ENCODE measurements at places on chromosomes 7 and 10.

GRCh38 chr10:33067481-33067880, 109.5 kb upstream of the ITGB1 start:
- no peak for DNase-seq

- DNase-seq: peak; percentile 54
These were observed 10.6 kb upstream of the LYZL2 start for GRCh38 chr10:30639946-30640786.

- DNase-seq: no peak
These were observed 211.3 kb downstream of the PRKG1 start for GRCh38 chr10:51285601-51286000.

- DNase-seq: no peak
These were observed 751.8 kb downstream of the KCNMA1 start for GRCh38 chr10:76885816-76886215.

GRCh38 chr7:81788246-81788645, 18.4 kb upstream of the HGF start:
- DNase-seq: no peak

DNA sequence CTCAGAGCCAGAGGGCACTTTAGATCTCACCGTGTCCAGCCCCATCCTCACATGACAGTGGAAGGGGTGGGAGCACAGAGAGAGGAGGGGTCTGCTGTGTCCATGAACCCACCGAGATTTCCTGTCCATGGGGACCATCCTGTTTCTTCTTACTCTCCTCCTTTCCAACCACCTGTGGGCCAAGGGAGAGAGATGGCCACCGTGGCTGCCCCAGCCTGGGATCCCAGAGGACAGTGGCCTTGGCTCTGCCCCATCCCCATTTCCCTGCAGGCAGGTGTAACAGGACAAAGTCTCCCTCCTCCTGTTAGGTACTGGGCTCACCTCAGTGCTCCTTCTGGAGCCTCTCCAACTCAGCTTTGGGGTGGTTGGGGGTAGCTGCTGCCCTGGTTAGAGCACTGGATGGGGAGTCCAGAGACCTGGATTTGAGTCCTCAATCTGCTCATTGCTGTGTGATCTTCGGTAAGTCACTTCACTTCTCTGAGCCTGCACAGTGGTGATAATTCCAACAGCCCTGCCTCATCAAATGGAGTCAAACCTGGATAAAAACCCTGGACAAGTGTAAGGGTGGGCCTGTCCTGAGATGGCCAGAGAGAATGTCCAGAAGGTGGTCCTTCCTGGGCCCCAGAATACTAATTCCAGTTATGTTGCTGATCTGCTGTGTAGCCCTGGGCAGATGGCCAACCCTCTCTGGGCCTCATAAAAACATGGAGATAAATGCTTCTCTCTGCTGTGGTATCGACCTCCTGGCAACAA, 17.8 kb upstream of the PCBD1 start:
- DNase-seq: no peak

DNA sequence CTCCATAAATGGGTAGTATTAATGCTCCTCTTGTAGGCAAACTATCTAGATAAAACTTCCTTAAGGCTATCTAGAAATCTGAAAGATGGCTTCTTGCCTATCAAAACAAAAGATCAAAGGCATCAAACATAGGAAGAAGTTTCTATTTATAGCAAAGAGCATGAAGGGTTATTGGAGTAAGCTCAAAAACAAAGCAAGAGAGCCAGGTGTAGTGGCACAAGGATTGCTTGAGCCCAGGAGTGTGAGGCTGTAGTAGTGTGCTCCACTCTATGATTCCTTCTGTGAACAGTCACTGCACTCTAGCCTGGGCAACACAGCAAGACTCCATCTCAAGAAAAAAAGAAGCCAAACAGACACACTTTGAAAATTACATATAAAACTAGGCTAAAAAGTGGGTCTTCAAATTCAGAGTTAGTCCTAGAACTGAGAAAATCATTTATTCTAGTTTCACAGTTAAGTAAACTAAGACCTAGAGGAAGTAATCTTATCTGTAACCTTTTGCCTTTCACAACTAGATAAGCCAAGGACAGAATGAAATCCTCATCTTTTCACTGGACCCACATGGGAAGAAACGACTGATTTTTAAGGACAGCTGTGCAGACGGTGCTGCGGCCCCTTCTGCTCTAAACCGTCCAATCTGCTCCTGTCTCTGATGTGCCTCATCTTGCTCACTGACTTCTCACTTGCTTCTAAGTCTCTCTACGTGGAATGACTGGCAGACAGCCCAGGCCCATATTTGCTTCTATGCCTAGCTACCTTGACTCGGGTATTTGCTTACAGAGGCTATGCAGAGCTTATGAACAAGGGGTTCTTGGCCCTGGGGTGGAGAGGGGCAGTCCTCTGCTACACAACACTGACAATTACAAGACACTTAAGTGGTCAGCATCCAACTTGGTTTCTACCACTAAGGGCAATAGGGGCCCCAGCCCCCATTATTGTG, 50.0 kb downstream of the ESYT2 start:
- DNase-seq: peak; percentile 13

DNA sequence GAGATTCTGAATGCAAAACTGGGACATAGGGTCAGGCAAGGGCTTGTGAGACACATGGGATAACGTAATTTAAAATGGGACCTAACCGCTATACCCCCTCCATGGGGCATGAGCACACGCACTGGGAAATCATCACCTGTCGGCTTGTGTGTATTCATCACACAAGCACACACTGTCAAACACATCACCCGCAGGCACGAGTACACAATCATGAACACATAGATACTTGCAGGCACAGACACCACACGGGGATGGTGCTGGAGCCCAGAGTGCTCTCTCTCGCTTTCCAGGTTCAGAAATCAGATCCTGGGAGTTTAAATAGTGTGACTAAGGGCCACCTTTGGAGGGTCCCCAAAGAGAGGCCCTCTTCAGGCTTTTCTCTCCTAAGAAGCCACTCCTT, 19.6 kb upstream of the TLX1 start:
- DNase-seq: no peak

GRCh38 chr7:10973942-10974911, 555 bp downstream of the PHF14 start:
- DNase-seq: no peak

DNA sequence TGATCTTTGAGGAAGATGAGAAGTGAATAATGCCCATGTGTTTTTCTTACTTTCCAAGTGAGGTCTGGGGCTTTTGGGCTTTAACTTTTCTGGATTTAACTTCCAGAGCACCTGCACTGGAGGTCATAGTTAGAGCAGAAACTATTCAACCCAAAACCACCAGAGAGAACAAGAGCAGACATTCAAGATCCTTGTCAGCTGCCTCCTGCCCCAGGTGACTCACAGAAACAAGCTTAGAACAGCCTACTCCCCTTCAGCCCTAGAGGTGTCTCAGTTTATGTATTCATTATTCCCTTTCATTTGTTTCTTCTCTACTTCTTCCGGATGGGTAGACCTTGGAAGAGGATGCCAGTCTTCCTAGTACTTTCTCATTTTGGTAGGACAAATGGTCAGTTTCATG, 270.5 kb downstream of the CNTNAP2 start:
- no peak for DNase-seq

DNA sequence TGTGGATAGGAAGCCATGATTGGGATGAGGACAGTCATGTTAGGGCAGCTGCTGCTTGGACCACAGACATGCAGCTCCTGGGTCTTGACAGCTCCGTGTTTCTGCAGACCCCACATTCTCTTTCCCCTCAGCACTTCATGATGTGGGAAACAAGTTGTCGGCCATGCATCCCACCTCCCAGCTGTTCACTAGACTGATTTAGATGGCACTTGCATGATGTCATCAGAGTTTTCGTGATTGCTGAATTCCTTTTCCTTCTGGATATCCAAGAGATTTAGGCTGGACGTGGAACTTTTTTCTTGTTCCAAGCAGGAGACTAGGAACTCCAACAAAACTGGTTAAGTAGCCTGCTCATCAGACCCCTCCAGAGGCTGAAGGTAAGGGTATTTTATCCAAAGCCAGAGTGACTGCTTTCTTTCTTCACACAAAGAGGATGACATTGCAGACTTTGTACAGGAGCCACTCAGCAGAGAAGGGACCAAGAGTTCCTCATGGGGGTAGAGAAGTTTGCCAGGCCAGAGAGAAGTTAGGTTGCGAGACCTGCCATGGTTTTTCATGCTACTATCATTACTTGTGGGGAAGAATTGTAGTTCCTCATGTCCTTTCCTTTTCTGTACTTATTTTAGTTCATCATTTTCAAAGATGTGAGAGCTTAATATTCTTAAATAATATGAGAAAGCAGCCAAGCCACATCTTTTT, 117.7 kb upstream of the GJD4 start:
- no peak for DNase-seq

DNA sequence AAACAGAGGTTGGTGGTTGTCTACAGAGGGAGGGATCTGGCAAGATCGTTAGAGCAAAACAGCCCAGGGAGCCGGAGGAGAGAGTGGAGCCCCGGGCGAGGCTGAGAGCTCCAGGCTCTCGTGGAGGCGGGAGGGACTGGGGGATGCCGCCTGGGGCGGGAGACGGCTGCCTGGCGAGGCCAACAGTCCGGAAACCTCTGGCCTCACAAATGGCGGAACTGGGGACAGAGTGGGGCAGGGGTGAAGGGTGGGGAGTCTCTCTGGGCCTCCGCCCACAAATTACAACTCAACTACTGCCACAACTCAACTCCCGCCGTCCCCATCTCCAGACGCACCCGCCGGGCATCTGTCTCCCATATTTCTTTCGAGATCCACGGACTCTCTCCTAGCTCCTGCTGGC, 47.7 kb downstream of the CLEC2L start:
- DNase-seq: no peak

DNA sequence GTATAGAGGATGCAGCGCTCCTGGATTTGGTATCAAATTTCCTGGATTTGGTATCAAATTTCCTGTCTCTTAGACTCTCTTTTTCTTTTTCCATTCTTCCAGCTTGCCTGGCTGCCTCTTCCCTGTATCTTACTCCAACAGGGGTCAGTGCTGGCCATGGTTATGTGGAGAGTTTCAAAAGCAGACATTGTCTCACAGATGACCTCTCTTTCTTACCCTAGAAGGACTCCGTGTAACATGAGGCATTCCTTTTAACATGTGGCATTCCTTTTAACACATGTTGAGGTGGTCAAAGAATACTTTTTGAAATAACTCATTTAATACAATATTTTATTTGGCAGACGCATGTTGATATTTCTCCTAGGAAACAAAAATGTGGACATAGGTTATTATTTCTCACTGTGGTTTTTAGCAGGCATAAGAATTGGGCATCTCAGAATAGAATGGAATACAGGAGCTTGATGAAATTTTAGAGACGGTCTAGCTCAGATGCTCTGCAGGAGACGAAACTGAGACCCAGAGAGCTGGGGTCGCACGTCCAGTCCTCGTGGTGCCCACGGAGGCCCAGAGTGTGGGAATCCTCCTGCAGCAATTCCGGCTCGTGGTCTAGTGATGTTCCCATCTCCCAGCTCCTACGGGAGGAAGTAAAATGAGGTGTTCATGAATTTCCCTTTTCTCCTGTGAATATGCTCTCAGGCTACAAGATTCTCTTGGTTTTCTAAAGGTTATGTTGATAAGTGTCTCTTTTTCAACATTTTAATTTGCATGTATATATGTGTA, 59.6 kb upstream of the PITRM1 start:
- DNase-seq: no peak

DNA sequence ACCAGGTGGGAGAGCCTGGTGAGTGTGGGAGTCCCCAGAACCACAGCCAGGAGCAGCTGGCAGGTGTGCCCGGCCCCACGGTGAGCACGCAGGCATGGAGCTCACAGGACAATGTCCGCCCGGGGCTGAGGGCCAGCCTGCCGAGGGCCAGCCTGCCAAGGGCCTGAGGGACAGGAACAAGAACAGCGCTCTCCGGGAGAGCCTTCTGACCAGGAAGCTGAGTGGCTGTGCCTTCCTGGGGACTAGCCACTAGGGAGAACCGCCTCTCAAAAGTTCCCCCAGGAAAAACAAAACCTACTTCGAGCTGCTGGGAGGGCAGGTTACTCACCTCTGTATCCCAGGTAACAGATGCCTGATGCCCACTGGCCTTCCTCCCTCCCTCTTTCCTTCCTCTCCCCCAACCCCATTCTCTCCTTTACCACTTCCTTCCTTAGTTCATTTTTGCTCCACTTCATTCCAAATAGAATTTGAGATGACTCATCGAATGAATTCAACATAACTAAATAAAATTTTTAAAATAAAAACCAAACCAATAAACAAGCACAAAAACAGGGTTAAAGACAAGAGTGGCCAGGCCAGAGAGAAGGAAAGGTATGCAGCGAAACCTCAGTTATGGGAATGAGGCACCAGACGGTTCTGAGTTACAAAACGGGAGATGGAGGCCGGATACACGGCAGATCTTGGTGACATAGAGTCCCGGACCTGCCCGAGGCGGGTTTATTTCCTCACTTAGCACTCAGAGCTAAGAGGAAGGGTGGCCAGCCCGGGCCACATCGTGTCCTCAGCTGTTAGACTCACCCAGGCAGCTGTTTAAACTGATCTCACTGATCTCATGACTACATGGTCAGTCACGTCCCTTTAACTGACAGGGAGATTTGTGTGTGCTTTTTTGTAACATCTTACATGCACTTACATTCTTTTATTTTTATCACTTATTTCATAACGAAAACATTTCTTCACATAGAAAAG, 128.5 kb downstream of the TNS3 start:
- DNase-seq: no peak

DNA sequence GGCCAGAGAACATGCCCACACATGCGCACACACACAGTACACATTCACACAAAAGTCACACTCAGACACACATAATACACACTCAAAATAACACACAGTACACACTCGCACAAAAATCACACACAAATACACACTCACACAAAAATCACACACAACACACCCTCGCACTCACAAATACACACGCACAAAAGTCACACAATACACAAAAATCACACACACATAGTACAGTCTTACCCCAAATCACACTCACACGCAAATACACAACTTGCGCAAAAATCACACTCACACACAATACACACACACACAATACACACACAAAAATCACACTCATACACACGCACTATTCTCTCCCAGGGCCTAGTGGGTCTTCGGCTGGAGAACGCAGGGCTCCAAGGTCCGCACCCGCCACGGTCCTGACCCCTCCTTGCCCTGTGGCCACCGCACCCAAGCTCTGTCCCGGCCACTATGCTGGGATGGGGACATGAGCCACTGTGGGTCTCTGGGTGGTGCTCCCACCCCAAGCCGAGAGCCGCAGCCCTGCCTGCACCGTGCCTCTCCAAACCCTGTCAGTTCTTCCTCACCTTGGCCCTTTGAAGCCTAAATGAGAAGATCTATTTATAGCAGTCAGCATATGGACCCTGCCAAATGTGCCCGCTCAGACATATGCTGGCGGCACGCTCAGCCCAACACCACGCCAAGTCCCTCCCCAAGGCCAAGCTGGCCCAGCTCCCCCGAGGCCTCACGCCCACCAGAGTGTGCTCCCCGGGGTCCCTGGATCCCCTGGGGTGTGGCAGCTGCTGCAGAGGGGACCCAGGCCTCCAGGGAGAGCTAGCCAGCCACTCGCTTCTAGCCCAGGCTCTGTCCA, 55.9 kb downstream of the ELFN1 start:
- DNase-seq: no peak
